GOT3 (cell line): ENCODE measurements at places on chromosomes 2 and 18.

DNA sequence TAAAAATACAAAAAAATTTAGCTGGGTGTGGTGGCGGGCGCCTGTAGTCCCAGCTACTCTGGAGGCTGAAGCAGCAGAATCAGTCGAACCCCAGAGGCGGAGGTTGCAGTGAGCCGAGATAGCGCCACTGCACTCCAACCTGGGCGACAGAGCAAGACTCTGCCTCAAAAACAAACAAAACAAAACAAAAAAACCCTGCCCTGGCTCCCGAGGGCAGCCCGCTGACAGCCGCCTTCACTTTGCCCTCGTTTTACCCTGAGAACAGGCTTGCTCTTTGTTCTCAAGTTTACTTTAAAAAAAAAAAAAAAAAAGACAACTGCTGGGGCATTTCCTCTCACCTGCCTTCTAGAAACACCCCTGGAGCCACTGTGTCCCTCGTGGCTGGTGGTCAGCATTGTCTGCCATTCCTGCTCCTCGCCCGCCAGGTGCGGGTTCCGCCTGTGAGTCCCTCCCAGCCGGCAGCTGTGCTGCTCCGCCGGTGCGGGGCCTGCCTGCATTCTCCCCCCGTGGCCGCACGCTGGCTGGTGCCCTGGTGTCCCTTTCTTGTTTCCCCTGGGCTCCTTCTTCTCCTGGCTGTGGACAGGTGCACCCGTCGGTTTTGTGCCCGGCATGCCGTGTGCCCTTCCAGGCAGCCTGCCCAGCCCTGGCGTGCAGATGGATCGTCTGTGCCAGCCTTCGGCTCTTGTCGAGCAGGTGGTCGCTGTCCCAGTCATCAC lies 105.7 kb downstream of the USP40 start:
- no peak for DNase-seq

GRCh38 chr18:48201337-48202005 lies 207.7 kb downstream of the ZBTB7C start:
- no peak for DNase-seq

DNA sequence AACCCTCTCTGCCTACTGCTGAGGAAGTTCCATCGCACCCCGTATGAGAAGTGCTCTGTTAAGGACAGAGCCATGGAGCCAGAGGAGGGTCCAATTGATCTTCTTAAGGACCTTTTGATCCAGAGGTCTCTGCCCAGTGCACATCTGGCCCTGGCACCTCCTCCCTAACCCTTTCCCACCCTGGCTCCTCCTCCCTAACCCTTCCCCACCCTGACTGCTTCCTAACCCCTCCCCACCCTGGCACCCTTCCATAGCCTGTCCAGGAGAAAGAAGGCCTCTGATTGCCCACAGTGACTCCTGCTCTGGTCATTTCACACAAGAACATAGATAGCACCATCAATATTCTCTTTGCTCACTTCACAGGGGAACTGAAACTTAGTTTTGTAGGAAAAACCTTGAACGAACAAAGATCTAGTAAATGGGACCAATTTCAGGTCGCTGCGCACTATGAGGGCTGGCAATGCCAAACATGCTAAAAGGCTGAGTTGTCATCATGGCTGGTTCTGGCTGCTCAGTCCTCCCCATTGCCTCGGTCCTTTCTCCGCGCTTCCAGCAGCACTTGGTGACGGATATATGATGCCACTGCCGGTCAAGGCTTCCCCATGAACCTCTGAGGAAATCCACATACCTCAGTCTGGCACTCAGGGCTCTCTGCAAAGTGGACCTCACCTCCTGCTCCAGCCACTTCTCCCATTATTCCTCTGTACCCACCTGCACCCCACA lies 49.2 kb downstream of the PKDCC start:
- DNase-seq = no peak

DNA sequence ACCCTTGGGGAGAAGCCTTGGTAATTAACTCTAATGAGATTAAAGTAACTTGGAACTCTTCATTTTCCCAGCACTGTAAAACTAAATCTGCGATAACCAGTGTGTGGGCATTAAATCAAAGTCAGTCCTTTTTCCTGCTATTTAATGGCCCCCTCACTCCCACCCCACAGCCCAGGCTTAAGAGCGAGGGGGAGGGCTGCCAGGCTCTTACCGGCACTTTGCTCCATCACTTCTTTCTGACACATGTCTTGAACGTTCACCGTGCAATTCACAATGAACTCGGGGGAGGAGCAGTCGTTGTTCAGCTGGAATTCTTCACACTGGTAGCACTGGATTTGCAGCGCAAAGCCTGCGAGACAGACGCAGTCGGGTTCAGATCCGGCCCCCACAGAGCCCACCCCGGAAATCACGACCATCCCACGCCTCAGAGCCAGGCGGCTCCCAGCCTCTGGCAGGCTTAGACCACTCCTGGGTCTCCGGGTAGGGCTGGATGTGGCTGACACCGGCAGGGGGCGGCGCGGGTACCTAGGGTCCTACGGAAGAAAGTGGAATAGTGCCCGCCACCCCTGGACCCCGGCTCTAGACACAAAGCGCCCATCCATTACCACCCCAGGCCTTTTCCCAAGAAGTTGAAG lies 1.7 kb downstream of the LYPD1 start:
- DNase-seq = no peak

GRCh38 chr2:233477548-233478433 lies 88.8 kb downstream of the USP40 start:
- no peak for DNase-seq

- no peak for DNase-seq
Observed at GRCh38 chr2:21035282-21035973, 8.4 kb downstream of the APOB start.
